ENCODE measurements at places on chromosomes 1 and 21. TPM values are rescaled to one million over a fixed set of nuclear protein-coding genes. Genes with fewer than 3 reads are reported as not detected.

GRCh38 chr1:44792736-44793502, 4.9 kb upstream of the BEST4 start:
- H3K27me3 ChIP-seq = no peaks in the 10 kb centered on the region
- no peak for DNase-seq
- H3K36me3 ChIP-seq = no peaks in the 10 kb centered on the region

DNA sequence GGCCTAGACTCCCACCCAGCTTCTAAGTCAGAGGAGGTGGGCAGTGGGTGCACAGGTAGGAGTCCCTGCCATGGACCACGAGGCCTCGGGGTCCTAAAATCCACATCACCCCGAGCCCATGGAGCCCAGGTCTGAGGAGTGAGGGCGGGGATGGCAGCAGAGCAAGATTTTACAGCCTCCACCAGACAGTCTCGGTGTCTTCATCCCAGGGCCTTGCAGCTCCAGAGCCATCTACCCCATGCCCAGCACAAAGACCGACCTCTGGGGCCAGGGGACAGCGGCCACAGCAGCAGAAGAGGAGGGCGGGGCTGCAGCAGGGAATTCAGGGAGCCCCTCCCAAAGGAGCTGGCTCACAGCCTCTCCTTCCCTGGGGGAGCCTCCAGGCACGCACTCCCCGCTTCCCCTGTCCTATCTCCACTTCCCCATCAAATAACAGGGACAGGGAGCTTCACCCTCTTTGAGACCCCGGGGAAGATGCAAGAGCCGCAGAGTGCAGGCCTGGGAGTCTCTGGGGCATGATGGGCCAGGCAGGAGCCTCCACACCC, 14.6 kb downstream of the CHD5 start:
- H3K4me3 ChIP-seq = no peak overlapping the region
- no peak overlapping the region for H3K27ac ChIP-seq
- no peaks in the 10 kb centered on the region for H3K4me1 ChIP-seq
- H3K36me3 ChIP-seq = no peaks in the 10 kb centered on the region
- no peaks in the 10 kb centered on the region for H3K27me3 ChIP-seq

- no peaks in the 10 kb centered on the region for H3K36me3 ChIP-seq
- H3K27me3 ChIP-seq = peaks cover 17% of the 10 kb centered on the region
- no peak for DNase-seq
- H3K4me3 ChIP-seq = no peak overlapping the region
These were observed 20.7 kb upstream of the CHIA start for GRCh38 chr1:111269825-111270406.

DNA sequence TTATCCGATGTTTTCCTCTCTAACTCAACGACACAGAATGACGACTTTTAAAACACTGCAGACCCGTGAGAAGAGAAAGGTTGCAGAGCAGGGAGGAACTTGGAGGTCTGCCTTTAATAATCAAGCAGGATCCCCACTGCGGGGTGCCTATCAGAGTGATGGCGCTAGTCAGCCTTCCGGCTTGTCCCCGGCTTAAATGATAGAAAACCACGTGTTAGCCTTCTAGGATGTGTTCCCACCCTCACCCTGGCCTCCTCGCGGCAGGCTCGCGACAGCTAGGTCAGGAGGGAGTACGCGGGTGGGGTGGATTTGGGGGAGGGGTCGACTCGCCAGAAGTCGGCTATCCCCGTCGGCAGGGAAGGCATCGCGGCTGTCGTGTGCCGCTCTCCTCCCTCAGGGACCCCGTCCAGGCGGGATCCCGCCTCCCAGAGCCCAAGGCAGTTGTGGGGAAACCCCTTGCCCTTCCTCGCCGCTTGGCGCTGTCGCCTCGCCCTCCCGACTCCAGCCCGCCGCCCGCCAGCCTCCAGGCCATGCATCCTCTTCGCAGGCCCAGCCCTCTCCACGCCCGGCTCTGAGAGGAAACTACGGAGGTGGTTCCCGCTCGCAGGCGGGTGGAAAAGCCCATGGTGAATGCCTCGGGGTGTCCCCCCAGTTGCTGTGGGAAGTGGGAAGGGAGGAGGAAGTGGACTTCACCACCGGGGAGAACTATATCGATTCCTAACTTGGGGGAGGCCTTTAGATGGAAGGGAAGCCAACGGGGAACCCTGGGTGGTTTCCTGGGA, 1.1 kb upstream of the SMG7 start:
- peak overlapping the region; percentile 99 for H3K27ac ChIP-seq
- peak; percentile 71 for DNase-seq
- peaks cover 28% of the 10 kb centered on the region for H3K4me1 ChIP-seq

DNA sequence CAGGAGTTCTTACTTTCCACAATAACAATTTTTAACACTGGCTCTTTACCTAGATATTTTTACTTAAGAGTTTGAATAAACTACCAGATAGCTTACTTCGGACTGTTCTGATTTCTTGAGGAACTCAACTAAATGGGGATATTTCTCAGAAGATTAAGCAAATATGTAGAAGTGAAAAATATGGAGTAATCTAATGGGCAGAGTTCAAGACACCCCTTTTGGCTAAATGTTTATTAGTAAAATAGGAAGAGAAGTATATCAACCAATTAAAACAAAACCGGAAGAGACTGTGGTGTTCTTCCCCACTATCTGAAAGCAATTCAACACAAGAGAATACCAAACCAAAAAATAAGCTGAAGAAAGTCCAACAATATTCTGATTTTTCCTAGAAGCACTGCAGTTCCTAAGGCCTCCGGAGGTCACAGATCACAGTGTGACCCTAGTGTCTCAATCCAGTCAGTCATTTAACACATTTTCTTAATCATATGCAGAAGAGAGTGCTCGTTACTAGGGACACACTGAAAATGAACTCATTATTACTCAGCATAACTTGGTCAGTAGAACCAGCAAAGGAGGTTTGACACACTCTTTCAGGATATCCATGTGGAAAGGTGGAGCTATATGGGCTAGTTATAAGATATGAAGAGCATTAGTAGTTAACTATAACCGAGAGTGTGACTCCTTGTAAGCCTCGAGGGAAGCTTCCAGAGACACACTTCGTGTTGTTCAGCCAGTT, 5.2 kb downstream of the SIPA1L2 start:
- H3K27ac ChIP-seq = no peak overlapping the region
- H3K4me1 ChIP-seq = peaks cover 9% of the 10 kb centered on the region
- H3K36me3 ChIP-seq = no peaks in the 10 kb centered on the region
- no peak for DNase-seq
- H3K4me3 ChIP-seq = no peak overlapping the region
- H3K27me3 ChIP-seq = no peaks in the 10 kb centered on the region

- H3K4me3 ChIP-seq = no peak overlapping the region
- no peaks in the 10 kb centered on the region for H3K27me3 ChIP-seq
- H3K27ac ChIP-seq = no peak overlapping the region
- DNase-seq = no peak
- no peaks in the 10 kb centered on the region for H3K4me1 ChIP-seq
These were observed 308.1 kb downstream of the GPATCH2 start for GRCh38 chr1:217322834-217323233.

GRCh38 chr1:15031251-15031933, 122.2 kb upstream of the TMEM51 start:
- H3K4me3 ChIP-seq = no peak overlapping the region
- H3K27ac ChIP-seq = no peak overlapping the region
- no peaks in the 10 kb centered on the region for H3K27me3 ChIP-seq
- no peaks in the 10 kb centered on the region for H3K36me3 ChIP-seq

Gene SCCPDH
- 39.5 TPM for total RNA-seq

Gene GJA4
- not detected for total RNA-seq

Gene PPIH
- 117 TPM for total RNA-seq

Gene SUSD4
- total RNA-seq = 0.16 TPM

Gene WNT3A
- total RNA-seq = not detected

Gene ECE1
- 88.4 TPM for total RNA-seq
